ENCODE measurements at places on chromosomes 5 and 9.

- DNase-seq = no peak
Observed at GRCh38 chr9:116547729-116548426, 139.2 kb upstream of the TRIM32 start.

DNA sequence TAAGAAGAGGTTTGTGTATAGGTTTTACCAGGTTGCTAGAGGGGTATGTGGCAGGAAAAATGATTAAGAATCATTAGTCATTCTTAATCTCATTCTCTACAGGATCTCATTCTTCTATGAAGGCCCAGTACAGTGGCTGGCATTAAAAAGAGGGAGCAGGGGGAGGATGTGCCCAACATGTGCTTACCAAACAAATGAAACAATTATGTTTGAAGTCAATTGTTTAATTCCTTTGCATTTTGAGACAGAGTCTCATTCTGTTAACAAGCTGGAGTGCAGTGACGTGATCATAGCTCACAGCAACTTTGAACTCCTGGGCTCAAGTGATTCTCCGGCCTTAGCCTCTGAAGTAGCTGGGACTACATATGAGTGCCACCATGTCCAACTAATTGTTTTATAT lies 23.0 kb downstream of the FNIP1 start:
- no peak for DNase-seq

DNA sequence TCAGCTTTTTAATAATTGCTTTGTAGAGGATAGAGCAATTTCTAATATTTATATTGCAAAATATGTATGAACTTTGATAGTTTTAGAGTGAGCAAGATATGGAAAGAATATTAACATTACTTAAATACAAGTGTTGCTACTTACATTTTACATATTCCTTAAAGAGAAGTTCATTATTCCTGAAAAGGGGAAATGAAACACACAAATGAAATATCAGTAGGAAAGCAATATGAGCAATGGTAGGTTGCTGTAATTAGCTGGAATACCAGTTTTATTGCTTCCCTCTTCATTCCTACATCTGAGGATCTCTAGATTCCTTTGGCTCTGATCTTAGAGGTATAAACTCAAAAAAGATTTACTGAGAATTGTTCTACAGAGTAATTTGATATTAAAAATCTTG lies 414.1 kb downstream of the FAM170A start:
- DNase-seq = no peak

DNA sequence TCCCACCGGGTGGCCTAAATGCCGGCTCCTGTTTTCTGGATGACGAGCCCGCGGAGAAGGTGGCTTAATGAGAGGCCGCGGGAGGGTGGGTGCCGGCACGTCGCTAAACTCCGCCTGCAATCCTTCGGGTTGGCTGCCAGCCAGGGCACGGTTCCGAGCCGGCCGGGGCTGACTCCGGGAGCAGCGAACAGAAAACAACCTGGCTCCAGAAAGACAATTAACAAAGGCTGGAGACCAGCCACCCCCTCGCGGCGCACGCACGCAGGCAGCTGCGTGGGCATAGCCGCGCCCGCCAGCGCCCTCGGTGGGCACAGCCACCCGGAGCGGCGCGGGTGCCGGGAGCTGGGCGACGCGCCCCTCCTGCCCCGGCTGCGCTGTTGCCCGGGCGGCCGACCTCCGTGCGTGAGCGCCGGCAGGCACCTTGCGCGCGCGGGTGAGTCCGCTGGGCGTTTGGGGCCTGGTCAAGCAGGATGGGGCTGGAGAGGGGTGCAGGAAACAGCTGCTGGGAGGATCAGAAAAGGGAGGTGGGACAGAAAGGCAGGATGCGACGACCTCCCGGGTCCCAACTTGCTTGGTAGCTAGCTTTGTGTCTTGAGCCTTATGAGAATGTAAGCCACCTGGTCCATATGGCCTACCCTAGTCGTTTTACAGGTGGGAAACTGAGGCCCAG lies at the start of gene ARHGEF37:
ARHGEF37 (plus strand) TSS at position 307 of the 670 bp plus-strand sequence. CDS start 16,272 bp downstream, outside the sequence.
- no peak for DNase-seq

DNA sequence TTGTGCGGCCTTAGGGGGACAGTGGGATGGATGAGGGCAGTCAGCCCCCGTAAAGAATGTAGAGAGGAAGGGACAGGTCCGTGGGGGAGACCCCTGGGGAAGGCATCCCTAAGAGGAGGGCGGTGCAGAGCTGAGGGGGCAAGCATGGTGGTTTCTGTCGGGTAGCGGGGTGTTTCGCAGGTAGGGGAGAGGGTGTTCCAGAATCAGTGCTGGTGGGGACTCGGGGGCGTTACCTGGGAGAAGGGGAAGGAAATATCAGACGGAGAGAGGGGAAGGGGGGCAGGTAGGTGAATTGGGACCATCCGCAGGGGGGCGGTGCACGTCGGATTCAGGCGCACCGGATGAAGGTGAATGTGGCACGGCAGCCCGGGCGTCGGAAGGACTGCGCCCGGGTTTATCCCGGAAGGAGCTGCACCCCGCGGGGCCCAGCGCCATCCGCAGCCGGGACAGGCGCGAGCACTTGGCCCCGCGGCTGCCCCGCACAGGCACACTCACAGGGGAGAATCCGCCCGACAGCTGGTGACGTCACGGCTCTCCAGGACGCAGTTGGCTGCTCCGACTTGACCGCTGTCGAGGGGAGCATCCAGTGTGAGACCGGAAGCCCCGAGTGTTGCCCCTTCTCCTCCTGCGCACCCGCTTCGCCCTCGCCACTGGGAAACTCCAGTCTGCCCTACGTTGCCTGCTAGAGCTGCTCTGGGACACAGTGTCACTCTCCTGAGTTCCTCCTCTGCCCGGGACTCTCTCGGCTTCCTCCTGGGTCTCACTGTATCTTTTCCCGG lies 1.3 kb downstream of the CD72 start:
- no peak for DNase-seq
